GM12865 (cell line): ENCODE measurements at places on chromosomes 2 and 18.

DNA sequence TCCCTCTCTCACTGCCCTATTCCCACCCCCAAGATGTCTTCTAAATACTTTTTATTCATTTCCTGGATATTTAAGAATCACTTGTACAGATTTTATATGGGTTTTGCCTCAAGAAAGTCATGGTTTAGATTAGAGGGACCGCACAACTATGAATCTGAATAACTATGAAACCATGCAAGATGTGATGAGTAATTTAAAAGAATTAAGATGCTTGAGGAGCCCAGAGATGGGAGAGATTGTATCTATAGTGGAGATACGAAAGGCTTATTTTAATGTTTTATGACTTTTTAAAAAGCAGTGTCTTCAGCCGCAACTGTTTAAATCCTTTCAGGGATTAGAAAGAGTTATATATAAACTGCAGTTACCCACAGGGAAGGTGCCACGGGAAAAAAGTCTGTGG lies 324.1 kb downstream of the LPIN1 start:
- peak; percentile 34 for DNase-seq

- DNase-seq = no peak
Measured at GRCh38 chr2:230774348-230774951, 61.8 kb downstream of the CAB39 start.

- no peak for DNase-seq
Measured at GRCh38 chr2:200311139-200311538, 4.6 kb downstream of the SPATS2L start.

DNA sequence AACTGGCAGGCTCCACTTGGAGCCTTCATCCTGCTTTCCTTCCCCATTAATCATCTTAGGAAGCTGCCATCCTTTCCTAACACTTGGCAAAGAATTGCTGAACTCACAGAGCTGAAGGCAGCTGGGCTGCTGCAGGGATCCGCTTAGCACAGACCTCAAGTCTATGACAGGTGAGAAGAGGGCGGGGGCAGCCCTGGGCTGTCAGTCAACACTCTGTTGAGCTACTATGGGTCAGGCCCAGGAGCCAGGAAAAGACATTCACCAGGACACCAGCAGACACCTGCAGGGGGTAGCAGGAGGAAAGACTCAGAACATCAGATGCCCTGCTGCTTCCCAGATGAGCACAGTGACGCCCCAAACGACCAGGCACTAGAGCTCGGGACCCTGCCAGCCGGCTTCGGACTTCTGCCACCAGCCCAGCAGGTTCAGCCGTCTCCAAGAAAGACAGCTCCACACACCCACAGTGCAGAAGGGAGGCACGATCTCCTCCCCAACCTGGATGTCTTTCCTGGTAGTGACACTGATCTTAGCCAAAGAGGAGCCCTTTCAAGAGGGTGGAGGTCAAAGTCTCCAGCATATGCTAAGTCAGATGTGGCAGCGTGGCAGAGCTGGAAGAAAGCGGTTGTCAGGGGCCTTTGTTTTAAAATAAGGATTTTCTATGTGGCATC lies 55.2 kb downstream of the SNORC start:
- no peak for DNase-seq

GRCh38 chr2:100902817-100903405 lies 83.0 kb downstream of the NPAS2 start:
- no peak for DNase-seq
